ENCODE measurements at places on chromosomes 1 and 21.
A peak's percentile ranks its signal among the peaks of the same experiment; 100 is the strongest.

- no peak for DNase-seq
Observed at GRCh38 chr1:199287647-199288046, 648.8 kb downstream of the PTPRC start.

GRCh38 chr1:13899856-13900255, 199.9 kb downstream of the PRDM2 start:
- no peak for DNase-seq

GRCh38 chr1:96771847-96772246, 50.3 kb downstream of the PTBP2 start:
- DNase-seq, result no peak

DNA sequence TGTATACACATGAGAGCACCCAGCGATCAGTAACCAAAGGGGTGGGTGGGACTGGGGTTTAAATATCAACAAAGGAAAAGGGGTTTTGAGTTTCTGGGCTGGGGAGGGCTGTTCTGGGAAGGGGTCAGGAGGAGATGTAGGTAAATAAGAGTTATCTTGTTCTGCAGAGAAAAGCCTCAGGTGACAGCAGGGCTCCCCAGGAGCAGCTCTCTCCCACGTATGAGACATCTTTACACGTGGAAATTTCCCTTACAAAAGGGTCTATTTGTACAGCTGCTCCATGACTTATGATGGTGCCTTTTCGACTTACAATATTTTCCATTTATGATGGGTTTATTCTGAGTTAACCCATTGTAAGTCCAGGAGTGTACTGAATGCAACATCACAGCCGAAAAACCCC, 16.3 kb upstream of the PADI2 start:
- DNase-seq, result no peak

GRCh38 chr1:155009742-155010141, 7.1 kb downstream of the ZBTB7B start:
- DNase-seq, result no peak

DNA sequence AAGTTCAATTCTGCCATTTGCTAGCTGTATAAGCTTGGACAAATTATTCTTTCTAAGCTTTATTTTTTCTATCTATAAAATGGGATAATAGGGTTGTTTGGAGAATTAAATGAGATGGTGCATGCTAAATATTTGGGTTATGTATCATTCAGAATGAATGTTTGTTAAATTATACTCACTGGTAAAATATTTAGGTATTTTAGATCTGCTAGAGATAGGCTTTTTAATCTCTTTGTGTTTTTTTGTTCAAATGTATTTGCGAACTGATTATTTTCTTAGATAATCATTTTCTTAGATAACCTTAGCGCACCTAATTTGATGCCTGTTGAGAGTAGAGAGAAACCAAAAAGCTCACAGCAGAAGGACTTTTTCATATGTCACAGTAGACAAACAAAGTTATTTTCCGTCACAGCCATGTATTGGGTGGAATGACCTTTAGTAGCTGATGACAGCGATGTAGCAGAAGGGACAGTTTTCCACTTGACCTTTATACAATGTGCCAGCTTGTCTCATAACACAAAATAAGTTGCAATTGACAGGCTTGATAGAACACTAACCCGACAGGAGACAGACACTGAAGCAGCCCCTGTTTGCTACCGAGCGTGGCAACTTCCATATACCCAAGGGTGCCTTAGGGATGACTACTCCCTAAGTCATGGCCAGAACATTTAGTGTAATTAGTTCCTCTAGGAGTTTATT, 93.0 kb downstream of the DISC1 start:
- DNase-seq, result no peak

- DNase-seq, result peak; percentile 14
Observed at GRCh38 chr1:45230537-45230936, 24.1 kb upstream of the ZSWIM5 start.

GRCh38 chr1:156920233-156921052, at the start of gene LRRC71:
Gene LRRC71, plus strand, starts transcription at chr1:156920632. Its CDS starts 172 bp downstream, at chr1:156920804.
- DNase-seq, result peak; percentile 24

DNA sequence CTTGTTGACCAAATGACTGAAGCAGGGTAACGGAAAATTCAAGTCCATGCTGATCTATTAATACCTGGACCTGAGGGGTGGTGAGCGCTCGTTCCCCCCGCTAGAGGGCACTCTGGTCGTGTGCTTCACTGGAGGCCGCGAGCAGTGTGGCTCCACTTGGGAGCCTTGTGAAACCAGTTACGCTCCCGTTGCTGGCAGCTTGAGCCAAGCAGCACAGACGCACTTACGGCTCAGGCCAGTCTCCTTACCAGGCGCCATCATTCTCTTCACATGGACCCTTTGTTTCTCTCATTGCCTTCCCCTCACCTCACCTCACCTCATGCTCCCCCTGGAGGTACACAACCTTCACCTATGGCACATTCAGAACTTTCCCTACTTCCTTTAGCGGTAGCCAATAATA, 49.7 kb upstream of the TSPAN2 start:
- peak; percentile 52 for DNase-seq

DNA sequence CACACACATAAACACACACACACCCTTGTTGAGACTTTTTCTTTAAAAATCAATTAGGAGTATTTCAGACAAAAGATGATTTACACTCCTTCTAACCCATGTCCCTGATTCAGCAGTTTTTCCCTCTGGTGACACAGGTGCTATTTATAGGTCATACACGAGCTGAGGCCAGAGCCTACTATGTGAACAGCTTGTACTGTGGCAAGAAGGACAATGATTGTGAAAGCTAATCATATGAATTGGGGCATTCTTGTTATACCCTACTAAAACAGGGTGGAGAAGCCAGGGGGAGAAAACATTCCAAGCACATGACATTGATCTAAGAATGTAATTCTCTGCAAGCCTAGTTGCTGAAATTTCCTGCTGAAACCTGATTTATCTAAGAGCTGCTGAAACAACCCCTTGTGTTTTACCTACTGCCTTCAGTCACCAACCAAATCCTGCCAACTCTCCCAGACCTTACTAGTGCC, 60.3 kb downstream of the XCL1 start:
- DNase-seq, result no peak

DNA sequence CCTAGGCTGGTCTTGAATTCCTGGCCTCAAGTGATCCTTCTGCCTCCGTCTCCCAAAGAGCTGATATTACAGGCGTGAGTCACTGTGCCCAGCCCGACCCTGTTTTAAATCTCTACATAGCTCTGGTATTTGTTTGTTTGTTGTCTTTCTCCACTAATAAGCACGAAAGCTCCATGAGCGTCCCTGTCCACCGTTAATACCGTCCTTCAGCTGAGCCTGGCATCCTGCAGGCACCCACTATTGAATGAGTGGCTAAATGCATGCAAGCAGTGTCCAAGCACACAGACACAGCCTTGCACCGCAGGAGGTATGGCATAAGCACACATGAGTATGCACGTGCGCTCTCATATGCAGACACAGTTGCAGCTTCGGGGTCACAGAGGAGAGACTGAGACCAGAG, 4.5 kb upstream of the COL16A1 start:
- DNase-seq, result no peak

GRCh38 chr1:44521378-44522080, 116.5 kb downstream of the RNF220 start:
- DNase-seq, result no peak

DNA sequence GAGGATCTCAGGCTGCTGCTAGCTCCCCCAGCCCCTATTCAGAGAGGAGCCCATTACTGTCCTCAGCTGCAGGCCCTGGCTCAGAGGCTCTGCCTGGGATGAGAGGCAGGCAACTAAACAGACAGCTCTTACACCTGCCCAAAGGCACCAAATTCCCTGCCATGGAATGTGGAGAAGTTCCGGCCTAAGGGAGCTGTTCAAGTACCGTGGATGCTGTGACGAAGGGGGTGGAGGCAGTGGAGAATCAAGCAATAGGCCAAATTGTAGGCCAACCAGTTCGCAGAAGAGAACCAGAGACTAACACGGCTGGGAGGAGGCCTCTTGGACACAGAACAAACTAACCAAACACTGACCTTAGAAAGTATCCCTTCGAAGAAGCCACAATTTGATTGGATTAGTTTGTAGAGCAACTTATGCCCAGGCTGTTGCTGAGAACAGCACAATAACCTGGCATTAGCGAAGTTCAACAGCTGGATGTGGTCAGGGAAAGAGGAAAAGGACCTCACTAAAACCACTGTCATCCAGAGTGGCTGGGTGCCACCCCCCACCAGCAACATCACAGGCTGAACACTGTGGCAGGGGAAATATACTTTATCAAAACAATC, 3.6 kb downstream of the C1orf174 start:
- no peak for DNase-seq

GRCh38 chr21:34526618-34527290, 14.7 kb upstream of the KCNE1 start:
- no peak for DNase-seq

DNA sequence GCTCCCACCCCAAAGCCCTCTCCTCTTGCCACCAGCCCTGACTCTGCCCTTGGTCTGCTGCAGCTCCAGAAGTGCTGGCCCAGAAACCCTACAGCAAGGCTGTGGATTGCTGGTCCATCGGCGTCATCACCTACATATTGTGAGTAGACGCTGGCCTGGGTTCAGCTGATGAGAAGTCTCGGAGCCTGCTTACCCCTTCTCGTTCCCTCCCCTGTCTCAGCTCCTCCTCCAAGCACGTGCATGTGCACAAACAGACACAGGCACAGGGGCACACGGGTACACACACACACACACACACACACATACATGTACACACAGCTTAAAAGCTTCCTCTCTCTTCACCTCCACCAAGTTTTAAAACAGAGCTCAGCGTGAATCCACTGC, 24.3 kb downstream of the CAMK1G start:
- no peak for DNase-seq

- DNase-seq, result no peak
Observed at GRCh38 chr1:212467843-212468482, 35.2 kb downstream of the NENF start.

DNA sequence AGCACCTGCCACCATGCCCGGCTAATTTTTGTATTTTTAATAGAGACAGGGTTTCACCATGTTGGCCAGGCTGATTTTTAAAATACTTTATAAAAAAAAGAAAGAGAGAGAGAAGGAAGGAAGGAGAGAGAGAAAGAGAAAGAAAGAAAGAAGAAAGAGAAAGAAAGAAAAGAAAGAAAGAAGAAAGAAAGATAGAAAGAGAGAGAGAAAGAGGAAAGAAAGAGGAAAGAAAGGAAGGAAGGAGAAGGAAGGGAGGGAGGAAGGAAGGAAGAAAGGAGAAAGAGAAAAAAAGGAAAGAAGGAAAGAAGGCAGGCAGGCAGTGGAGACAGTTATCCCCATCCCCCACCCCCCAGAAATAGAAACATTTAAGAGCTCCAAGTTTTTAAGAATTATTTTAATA, 69.9 kb downstream of the TOMM20 start:
- DNase-seq, result no peak

DNA sequence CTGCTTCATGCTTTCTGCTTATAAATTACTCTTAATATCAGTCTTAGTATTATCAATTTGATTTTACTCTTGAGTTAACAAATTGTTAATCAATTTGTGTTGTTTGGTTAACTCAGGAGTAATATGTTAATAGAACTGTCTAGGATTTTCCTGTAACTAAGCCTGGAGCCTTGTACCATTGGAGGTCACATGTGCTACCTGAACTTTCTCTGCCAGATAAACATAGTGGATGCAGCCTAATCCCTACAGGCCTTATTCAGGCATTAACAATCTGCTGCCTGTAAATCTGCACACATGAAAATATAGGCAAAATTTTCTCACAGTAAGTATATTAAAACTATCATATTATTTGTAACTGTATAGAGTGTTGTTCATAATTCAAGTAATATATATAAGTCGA, 47.1 kb upstream of the TMPRSS2 start:
- DNase-seq, result no peak

- no peak for DNase-seq
Observed at GRCh38 chr1:211623515-211623914, 44.6 kb upstream of the SLC30A1 start.

GRCh38 chr1:203227371-203228083, 1.9 kb downstream of the CHIT1 start:
- no peak for DNase-seq

DNA sequence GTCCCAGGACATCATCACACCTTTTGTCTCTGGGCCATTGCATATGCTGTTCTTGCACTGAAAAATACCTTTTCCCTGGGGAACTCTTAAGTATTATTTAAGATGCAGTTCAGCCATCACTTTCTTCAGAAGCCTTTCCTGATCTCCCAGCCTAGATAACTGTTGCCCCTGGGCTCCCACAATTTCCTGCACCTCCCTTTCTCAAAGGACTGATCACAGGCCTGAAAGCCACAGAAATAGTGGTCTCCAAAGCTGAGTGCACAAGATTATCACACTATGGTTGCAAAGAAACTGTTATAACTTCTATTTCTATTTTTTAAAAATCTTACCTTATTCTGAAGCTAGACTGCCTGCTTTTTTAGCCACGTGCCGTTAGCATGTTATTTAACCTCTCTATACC, 2.8 kb upstream of the ZSCAN20 start:
- DNase-seq, result no peak
